ENCODE measurements at places on chromosomes 5 and 9.

- DNase-seq: no peak
Observed at GRCh38 chr9:134808447-134808792, 72.2 kb upstream of the FCN2 start.

GRCh38 chr5:58453306-58453705 is 6.6 kb downstream of the PLK2 start:
- no peak for DNase-seq

DNA sequence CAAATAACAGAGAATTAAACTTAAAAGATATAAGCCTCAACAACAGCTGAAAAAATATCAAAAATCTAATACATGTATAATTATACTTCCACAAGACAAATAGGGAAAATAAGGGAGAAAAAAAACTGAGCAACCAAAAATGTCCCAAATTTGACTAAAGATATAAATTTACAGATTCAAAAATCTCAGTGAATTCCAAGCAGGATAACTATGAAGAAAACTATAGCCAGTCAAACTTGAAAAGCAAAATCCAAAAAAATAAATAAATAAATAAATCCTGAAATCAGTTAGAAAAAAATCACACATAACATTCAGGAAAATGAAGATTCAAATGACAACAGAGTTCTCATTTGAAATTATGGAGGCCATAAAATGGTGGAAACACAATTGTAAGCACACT is 56.7 kb downstream of the AGTPBP1 start:
- no peak for DNase-seq

GRCh38 chr5:55594671-55595070 is 59.9 kb upstream of the PLPP1 start:
- no peak for DNase-seq

DNA sequence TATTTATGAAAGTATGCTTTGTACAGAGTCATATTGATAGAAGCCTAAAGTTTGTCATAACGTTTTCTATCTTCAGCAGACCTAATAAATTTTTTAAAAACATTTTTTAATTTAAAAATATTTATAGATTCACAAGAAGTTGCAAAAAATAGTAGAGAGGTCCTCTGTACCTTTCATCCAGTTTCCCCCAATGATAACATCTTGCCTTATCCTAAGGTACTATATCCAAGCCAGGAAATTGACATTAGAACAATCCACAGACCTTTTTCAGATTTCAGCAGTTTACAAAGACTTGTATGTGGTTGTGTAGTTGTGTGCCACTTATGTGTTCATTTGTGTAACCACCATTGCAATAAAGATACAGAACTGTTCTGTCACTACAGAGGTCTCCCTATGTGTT is 88.5 kb downstream of the SLC12A2 start:
- DNase-seq: no peak

DNA sequence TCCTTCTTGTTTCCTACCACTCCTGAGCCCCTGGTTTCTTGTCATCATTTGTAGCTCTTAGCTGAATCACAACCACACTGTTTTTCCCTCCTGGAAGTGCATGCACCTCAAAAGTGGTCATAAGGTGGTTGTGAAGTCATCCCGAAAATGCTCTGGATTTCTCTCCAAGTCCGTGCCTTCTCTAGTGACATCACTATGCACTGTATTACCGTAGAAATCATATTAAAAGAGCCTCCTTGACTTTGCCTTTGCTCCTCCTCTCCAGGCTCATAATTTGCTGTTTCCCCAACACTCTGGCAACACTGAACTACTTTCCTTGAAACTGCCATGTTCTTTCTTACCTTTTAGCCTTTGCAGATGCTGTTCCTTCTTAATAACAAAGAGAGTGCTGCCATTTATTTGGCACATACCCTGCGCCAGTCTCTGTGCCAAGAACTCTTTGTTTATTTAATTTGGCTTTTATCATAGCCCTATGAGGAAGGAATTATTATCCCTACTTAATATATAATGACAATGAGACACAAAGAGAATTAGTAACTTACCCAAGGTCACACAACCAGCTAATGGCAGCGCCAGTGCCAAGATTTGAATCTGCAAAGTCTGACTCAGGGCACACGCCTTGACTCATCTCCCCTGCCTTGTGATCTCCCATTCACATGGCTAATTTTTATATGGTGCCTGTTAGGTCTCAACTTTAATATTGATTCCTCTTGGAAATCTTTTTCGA is 115.4 kb downstream of the KIF4B start:
- no peak for DNase-seq

DNA sequence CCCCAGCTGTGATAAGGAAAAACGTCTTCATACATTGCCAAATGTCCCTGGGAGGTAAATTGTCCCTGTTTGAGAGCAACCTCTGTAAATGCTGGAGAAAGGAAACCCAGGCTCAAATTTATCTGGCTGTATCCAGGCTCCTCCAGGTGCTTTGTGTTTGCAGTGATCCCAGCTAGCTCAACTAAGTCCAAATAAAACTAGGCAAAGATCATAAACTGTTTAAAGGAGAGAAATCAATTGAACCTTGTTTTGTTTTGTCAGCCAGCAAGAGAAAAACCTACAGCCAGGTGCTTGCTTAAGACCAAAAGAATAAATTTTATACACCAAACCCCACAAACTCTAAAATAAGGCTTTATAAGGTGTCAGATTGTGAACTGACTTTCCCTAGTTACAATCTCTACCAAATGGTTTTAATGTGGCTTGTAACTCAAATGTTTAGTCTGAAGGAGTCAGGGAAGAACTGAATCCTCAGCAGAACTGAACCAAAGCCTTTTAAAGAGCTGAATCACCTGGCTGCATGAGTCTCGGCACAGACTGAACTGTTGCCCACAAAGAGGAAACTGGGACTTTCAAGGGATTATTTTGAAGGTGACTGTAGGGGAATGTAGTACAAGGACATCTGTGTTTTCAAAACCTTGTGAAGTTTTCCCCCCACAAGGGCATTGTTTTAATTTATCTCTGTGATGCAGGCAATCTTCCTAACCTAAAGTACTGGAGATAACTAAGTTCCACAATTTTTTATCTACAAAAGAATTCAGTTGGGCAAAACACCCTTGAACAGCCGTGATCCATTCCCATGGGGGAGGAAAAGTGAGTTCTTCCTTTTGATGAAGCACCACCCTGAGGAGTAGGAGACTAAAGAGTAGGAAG is 201.7 kb upstream of the TARS1 start:
- no peak for DNase-seq

DNA sequence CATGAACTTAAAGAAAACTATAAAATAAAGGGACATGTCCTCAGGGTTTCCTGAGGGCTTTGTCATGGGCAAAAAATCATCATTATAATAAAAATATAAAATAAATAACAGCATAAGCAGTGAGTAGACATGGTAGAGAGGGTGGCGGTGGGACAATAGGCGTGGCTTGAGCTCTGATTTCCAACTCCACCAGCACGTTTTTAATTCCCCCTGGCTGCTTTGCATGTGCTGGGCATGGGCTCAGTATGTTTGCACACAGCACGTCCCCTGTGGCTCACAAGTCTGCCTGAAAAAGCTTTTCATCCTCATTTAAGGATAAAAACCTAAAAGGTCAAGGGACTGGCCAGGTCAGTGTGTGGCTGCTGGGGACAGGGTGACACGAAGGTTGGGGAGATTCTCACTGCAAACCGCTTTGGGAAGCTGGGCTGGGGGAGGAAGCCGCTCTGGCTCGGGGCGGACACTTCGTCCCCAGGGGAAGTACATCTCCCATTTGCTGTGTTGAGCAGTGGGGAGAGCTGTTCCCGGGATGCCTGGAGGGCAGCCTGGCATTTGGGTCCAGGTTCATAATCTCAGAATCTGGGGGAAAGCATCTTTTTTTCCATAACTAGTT is 32.6 kb downstream of the NKX2-5 start:
- DNase-seq: no peak

DNA sequence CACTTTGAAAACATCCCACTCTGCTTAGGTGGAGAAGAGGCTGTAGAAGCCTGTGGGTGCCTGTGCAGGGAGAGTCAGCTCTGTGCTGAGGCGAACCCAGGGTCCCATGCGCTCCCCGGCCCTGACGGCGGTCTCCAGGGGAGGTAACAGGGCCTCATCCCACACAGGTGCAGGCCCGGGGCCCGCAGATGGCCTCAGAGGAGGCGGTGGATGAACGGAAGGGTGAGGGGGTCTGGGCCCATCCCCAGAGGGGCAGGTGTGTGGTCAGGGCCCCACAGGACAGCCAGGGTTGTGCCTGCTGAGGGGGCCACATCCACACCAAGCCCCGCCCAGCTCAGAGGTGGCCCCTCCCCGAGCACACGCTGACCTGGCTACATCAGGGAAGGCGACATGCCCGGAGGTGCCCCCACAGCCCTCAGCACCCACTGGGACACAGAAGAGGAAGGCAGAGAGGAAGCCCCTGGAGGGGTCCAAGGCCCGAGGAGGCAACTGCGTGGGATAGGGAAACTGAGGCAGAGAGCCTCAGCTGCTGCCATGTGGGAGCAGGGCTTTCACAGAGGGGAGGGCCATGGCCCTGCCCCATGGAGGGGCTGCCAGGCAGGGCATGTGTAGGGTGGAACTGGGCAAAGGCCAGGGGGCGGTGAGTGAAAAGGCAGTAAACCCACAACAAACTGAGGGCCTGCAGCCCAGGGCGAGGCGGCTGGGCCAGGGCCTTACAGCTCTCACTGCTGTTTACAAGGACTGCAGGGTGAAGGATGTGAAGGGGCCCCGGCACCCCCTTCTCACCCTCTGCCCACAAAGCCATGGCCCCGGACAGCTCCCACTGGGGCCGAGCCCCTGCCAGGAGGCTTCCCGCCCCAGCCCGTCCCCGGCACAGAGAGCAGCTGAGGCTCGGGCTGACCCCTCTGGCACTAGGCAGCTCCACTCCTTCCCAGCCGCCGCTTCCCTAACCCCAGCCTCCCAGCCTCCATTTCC is 29.5 kb downstream of the EXD3 start:
- no peak for DNase-seq

DNA sequence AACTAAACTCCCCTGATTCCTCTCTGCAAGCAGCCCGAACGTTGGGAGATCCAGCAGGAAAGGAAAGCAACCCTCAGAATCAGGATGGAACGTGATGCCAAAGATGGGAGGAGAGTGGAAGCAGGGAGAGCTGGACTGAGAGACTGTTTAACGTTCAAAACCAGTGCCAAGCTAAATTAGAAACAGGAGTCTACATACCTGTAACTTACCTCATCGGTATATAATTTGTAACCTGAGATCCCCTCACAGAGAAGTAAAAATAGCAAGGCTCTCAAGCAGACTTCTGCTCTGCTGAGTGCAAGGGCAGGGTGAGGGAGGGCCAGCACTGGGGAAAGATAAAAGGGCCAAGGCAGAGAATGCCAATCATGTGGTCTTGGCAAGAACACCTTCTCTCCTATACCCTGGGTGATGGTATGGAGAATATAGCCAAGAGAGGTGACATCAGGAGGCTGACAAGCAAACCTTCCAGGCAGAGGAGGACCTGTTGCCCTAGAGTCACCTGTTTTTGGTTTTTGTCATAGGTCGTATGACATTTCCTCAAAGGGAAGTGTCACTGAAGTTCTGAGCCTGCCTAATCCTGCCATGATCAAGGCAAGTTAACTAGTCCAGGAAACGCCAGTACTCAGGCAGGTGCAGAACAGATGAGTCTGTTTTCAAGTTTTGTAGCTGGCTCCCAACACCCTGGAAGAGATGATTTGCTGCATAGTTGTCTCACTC is 472.0 kb downstream of the NFIB start:
- DNase-seq: no peak

DNA sequence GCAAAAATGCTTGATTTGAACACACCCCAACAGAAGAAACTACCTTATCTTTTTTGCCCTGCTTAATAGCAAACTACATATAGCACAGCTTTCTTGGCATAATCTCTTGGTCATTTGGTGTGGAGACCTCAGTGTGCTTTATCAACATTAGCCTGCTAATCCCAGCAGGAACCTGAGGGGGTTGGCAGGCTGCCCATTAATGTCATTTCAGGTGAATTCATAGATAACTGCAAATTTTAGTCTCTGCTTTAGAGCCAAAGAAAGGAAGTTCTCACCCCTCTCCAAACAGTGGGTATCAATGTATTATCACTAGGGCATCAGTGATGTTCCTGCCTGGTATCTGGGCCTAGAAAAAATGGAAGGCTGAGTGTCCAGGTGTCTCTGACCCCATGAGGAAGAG is 489.0 kb downstream of the NTRK2 start:
- no peak for DNase-seq
